Naive thymus-derived CD8-positive, alpha-beta T cell (primary cell): ENCODE measurements at places on chromosomes 16 and 17.

- peak; percentile 64 for DNase-seq
- H3K27ac ChIP-seq, result no peak overlapping the region
- no peak overlapping the region for H3K4me3 ChIP-seq
- no peaks in the 10 kb centered on the region for H3K4me1 ChIP-seq
- peaks cover 32% of the 10 kb centered on the region for H3K27me3 ChIP-seq
These were observed 36.6 kb upstream of the TMEM132E start for GRCh38 chr17:34542700-34543336.

DNA sequence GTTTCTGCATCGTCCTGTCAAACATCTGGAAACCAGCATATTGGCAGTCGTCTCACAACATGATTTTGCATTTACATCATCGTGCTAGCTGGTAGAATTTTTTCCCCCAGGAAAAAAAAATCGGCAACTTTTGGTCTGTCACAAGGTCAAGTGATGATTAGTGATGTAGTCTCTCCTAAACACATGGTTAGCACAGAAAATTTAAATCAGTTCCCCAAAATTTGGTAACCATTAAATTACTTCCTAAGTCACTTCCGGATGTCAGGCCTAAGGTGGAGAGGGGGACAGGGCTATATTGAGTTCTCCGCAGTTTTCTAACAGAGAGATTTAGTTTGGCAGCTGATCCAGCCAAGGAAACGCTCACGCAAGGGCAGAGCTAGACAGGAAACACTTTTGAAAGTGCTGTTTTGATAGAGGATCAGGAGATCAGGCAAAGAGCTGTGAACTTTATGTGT lies 271.0 kb upstream of the TBX2 start:
- no peak for DNase-seq
- peaks cover 21% of the 10 kb centered on the region for H3K4me1 ChIP-seq
- H3K27ac ChIP-seq, result peak overlapping the region; percentile 1
- no peaks in the 10 kb centered on the region for H3K36me3 ChIP-seq

DNA sequence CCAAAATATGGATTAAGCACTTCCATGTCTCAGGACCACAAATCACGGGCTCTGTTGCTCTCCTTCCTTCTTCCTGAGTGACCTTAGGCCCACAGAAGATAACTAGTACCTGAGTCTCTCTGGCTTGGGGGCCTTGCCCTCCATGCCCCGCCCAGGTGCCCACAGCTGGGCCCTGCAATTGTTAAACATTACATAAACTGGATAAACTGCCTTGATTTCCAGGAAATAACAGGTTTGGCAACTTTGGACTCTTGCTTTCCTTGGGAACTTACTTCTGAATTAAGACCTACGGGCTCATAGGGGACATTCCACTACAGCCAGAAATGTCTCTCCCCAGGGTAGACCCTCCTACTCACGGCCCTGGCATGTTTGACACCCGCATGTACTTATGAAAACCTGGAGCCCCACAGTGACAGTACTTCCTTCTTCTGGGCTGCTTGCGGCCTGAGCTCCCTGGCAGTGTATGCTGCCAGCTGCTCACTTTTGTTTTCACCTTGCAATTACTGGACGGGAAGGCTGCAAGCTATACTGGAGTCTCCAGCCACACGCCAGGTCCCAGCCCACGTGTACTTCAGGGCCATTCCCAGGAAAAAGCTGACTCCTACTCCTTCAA lies 2.3 kb upstream of the UBALD2 start:
- peak overlapping the region; percentile 98 for H3K27ac ChIP-seq
- no peaks in the 10 kb centered on the region for H3K27me3 ChIP-seq

- no peak for DNase-seq
- H3K4me1 ChIP-seq, result peaks cover 67% of the 10 kb centered on the region
- no peak overlapping the region for H3K4me3 ChIP-seq
- no peaks in the 10 kb centered on the region for H3K36me3 ChIP-seq
- no peak overlapping the region for H3K27ac ChIP-seq
These were observed 232.5 kb downstream of the MSI2 start for GRCh38 chr17:57488856-57489255.

DNA sequence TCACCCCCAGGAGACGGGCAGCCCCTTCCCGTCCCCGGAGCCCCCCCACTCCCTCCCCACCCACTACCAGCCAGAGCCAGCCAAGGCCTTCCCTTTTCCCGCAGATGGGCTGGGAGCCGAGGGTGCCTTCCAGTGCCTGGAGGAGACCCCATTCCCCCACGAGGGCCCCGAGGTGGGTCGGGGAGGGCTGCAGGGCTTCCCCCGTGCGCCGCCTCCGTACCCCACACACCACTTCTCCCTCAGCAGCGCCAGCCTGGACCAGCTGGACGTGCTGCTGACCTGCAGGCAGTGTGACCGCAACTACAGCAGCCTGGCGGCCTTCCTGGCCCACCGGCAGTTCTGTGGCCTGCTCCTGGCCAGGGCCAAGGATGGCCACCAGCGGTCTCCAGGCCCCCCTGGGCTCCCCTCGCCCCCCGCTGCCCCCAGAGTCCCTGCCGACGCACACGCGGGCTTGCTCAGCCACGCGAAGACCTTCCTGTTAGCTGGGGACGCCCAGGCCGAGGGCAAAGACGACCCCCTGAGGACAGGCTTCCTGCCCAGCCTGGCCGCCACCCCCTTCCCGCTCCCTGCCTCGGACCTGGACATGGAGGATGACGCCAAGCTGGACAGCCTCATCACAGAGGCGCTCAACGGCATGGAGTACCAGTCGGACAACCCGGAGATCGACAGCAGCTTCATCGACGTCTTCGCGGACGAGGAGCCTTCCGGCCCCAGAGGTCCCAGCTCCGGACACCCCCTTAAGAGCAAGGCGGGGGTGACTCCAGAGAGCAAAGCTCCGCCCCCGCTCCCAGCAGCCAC lies 23.5 kb upstream of the ZFPM1 start:
- no peaks in the 10 kb centered on the region for H3K36me3 ChIP-seq
- H3K4me1 ChIP-seq, result peaks cover 11% of the 10 kb centered on the region
- peak overlapping the region; percentile 66 for H3K4me3 ChIP-seq
- H3K27me3 ChIP-seq, result no peaks in the 10 kb centered on the region
